ENCODE measurements at places on chromosomes 5 and 9. TPM values are rescaled to one million over a fixed set of nuclear protein-coding genes. Genes with fewer than 3 reads are reported as not detected.

DIPK1B gene
- 56.1 TPM for total RNA-seq

INSYN2B gene
- total RNA-seq: 0.87 TPM

TBC1D9B gene
- total RNA-seq: 71.4 TPM

ZDHHC11 gene
- 0.26 TPM for total RNA-seq

LIX1 gene
- total RNA-seq: not detected
